H54 (cell line): ENCODE measurements at places on chromosomes 7 and 10.

DNA sequence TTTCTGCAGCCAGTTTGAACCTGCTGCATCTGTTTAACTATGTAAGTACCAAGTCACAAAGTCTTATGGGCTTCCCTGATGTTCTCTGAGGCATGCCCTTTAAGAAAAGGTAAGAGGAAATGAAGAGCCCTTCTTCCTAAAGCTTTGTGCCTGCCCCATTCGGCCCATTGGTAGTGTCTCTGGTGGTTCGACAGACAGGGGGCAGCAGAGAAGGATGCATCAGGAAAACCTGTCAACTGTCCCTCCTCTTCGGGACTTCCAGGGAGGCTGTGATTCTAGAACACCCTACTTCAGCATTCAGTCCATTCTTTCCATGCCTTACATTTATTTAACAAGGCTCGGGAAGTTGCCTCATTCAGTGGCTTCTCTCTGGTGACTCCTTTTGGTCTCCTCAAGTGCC lies 1.9 kb upstream of the SFRP4 start:
- DNase-seq = no peak

DNA sequence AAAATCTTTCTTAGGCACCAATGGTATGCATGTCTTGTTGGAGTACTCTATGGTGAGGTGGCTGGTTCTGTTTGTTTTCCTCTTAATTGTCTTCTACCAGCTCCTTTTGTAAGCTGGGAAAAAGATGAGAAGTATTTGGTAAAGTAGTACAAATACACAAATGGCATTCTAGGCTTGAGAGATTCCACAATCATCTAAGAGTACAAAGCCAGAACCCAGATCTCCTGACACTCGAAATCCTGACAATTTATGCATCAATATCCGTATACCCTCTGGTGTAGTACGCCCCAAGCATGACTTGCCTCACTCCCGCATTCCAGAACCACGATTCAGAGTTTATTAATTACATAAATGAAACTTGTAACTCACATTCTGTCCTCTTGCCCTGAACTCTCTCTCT lies 43.5 kb downstream of the CDCA7L start:
- no peak for DNase-seq

GRCh38 chr7:12827920-12828319 lies 140.5 kb downstream of the ARL4A start:
- no peak for DNase-seq

GRCh38 chr10:72085166-72085565 lies 3.2 kb downstream of the SPOCK2 start:
- DNase-seq = no peak

GRCh38 chr7:16883918-16884317 lies 2.1 kb upstream of the AGR3 start:
- DNase-seq = no peak
